ENCODE measurements at places on chromosomes 2 and 18. TPM values are rescaled to one million over a fixed set of nuclear protein-coding genes. Genes with fewer than 3 reads are reported as not detected.

MARCO gene
- total RNA-seq = not detected

KLHL14 gene
- 0.43 TPM for total RNA-seq

GRCh38 chr2:55490554-55490953 lies 29.0 kb upstream of the CFAP36 start:
- peak; percentile 65 for DNase-seq
- H3K36me3 ChIP-seq = no peaks in the 10 kb centered on the region
- H3K27ac ChIP-seq = no peak overlapping the region

DNA sequence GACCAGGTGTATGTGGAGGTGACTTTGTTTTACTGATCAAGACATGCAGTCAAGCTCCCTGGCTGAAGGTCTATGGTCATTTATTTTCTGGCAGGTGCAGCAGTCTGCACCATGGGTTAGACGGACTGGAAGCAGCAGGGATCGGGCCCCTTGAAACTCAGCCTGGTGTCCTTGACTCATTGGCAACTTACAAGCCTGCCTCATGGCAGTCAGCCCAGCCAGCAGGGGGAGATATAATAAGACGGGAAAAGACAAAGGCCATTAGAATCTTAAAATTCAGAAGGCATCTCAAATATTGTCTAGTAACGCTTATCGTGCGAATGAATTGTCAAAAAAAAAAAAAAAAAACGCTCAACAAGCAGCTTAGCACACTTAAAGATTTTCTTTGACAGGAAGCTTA lies 308.2 kb downstream of the EN1 start:
- DNase-seq = peak; percentile 25
- H3K4me3 ChIP-seq = no peak overlapping the region
- no peaks in the 10 kb centered on the region for H3K4me1 ChIP-seq
- no peaks in the 10 kb centered on the region for H3K36me3 ChIP-seq
- H3K27me3 ChIP-seq = peaks cover 5% of the 10 kb centered on the region

- no peak for DNase-seq
- H3K27ac ChIP-seq = no peak overlapping the region
- H3K27me3 ChIP-seq = no peaks in the 10 kb centered on the region
- H3K4me1 ChIP-seq = peaks cover 49% of the 10 kb centered on the region
- peaks cover 26% of the 10 kb centered on the region for H3K36me3 ChIP-seq
Observed at GRCh38 chr2:217853301-217853881, 149.4 kb downstream of the TNS1 start.

DNA sequence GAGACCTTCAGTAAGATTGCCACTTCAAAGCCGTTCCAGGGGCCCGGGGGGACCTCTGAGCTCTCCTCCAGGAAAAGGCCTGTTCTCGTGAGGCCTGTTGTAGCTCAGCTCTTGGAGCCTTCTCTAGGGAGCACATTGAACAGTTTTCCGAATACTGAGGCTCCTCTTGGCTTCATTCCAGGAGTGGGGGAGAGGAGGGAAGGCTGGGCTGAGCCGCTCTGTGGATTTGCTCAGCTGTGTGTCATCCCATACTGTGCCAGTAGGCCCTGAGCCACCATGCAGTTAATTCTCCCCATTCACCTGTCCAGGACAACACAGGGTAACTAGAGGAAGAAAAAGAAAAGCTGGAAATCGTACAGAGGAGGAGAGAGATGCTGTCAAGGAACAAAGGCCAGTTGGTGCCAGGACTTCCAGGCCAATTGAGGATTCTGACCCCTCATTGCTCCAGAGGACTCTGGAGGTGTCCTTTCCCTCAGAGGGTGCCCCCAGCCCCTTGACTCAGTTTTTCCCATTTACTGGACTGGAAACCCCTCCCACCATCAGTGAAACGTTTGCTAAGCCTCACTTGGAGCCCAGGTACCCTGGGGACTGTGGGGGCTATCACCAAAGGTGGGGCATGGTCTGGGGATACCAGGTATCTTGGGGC lies 41.4 kb downstream of the HS1BP3 start:
- peaks cover 38% of the 10 kb centered on the region for H3K4me1 ChIP-seq
- no peaks in the 10 kb centered on the region for H3K27me3 ChIP-seq
- no peak overlapping the region for H3K27ac ChIP-seq
- H3K36me3 ChIP-seq = no peaks in the 10 kb centered on the region
- no peak overlapping the region for H3K4me3 ChIP-seq

DNA sequence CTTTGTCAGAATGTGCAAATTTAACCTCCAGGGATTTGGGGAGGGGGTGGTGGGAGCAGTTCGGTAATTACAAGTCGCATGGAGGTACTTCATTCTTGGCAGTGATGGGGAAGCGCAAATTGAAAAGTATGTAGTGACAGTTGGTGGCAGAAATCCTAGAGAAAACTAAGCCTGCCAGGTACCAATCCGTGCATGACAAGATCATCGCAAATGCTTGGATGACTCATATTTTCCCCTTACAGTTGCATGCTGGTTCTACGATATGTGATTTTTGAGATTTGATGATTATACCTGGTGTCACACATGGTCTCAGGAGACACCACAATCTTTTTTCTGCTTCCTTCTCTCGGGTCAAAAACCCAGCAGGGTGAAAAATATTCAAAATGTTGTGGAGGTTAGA lies 479.7 kb upstream of the ID2 start:
- H3K36me3 ChIP-seq = no peaks in the 10 kb centered on the region
- no peak overlapping the region for H3K4me3 ChIP-seq
- no peak for DNase-seq

ACTR3 gene
- 495 TPM for total RNA-seq

DNA sequence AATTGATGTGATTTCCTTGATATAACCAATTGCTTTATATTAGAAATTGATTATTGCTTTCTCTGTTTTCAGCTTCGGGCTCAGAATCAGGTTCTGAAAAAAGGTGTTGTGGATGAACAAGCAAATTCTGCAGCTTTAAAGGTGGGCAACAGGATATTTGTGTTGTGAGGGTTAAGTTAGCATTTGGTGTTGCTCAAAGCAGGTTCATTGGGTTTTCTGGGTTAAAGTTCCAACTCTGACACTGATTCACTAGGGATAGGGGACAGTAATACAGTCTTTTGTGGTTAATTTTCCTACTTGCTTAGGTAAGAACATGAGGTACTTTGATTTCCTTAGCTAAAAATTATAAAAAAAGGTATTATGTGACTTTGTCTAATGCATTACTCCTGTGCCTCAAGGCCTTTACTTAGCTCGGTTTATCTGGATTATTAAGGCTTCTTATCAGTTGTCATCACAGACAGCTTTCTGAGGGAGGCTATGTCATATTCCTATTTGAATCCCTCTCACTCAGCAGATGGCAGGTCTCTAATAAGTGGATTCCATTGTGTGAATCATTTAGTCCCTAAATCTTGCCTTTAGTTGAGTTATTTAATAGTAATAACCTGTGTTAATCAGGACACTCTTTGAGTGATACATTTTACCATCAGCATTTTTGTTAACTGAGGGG lies 78.9 kb upstream of the STON1 start:
- H3K27ac ChIP-seq = no peak overlapping the region
- peaks cover 10% of the 10 kb centered on the region for H3K36me3 ChIP-seq
- no peaks in the 10 kb centered on the region for H3K27me3 ChIP-seq
- H3K4me3 ChIP-seq = no peak overlapping the region
- no peaks in the 10 kb centered on the region for H3K4me1 ChIP-seq
- DNase-seq = no peak

- H3K27ac ChIP-seq = no peak overlapping the region
- DNase-seq = no peak
- no peaks in the 10 kb centered on the region for H3K36me3 ChIP-seq
Observed at GRCh38 chr2:177589186-177589585, 196.6 kb downstream of the AGPS start.

TMEFF2 gene
- total RNA-seq = 0.41 TPM

DNA sequence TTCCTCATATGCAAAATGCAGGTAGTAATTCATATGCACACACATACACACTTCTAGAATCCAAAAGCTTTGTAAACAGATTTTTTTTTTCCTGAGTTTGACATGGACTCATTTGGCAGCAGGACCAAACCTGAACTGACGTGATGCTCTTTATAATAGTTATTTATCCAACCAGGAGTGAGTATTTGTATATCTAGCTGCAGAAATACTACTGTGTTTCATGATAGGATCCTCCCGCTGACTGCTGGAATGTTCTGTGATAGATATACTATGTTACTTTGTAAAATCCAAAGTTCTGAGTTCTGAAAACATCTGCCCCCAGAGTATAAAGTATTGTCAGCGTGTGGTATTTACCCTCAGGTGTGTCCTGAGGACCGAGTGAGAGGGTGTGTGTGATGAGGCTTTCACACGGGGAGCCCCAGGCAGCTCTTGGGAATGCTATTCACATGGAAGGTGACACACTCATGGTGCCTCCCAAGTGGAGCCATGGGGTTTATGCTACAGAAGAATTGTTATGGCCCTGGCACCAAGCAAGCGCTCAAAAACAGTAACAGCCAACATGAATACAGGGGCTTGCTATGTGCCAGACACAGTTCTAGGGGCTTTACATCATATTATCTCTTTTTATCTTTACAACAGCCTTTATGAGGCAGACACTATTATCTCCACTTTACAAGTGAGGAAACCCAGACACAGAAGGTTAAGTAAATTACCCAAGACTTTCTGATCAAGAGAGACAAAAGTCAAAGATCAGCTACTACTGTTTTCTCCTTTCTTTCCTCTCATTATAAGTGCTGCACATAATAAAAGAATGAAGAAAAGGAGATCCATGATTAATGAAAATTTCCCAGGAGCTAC lies 16.7 kb upstream of the TXNDC2 start:
- DNase-seq = no peak
- peak overlapping the region; percentile 32 for H3K27ac ChIP-seq
- peaks cover 24% of the 10 kb centered on the region for H3K4me1 ChIP-seq

SMYD1 gene
- total RNA-seq = not detected

GRCh38 chr2:38572167-38572566 lies 30.6 kb downstream of the HNRNPLL start:
- H3K27me3 ChIP-seq = no peaks in the 10 kb centered on the region
- H3K36me3 ChIP-seq = peaks cover 43% of the 10 kb centered on the region
- H3K4me3 ChIP-seq = no peak overlapping the region
- DNase-seq = peak; percentile 82

GRCh38 chr2:230329946-230330605 lies 3.1 kb downstream of the SP140L start:
- peaks cover 13% of the 10 kb centered on the region for H3K4me1 ChIP-seq
- H3K4me3 ChIP-seq = no peak overlapping the region
- H3K36me3 ChIP-seq = no peaks in the 10 kb centered on the region
- no peaks in the 10 kb centered on the region for H3K27me3 ChIP-seq
- no peak overlapping the region for H3K27ac ChIP-seq
- no peak for DNase-seq

DNA sequence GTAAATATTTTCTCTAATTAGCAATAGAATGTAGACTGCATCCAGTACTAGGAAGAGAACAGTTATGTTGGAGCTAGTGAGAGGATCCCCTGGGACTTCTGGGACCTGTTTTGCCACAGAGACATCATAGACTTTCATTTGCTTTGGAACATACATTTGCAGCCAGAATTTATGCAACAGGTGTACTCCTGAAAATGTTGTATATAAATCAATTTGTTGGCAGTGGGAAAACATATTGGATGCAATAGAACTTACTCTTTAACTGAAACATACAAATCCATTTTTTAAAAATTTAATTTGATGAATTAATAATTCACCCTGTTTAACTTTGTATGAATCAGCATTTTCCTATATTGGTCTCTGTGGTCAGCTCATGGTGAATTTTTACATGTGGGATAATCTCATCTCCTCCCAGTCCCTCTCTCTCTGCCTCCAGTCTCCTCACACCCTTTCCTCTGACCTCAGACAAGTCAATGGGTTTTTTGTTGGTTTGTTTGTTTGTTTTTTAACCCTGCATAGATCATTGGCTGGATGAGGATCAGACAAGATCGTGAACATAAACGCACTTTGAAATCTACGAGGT lies 263.0 kb downstream of the LPIN1 start:
- no peak overlapping the region for H3K27ac ChIP-seq
- DNase-seq = no peak
- no peak overlapping the region for H3K4me3 ChIP-seq
- no peaks in the 10 kb centered on the region for H3K27me3 ChIP-seq
- H3K4me1 ChIP-seq = peaks cover 14% of the 10 kb centered on the region

CACNB4 gene
- total RNA-seq = 2.9 TPM

DNA sequence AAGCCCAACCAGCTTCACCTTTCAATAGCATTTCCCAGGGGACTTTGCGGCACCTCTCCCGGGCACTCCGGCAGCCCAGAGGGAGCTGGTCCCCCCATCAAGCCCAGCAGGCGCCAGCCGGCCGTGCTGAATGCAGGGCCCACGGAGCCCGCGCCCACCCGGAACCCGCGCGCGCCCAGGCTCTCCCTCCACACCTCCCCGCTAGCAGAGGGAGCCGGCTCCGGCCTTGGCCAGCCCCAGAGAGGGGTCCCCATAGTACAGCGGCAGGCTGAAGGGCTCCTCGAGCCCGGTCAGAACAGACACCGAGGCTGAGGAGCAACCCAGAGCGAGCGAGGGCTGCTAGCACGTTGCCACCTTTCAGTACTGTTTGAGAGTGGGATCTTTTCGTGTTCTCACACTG lies 300.8 kb downstream of the DSEL start:
- no peak for DNase-seq
- no peaks in the 10 kb centered on the region for H3K36me3 ChIP-seq
- no peaks in the 10 kb centered on the region for H3K4me1 ChIP-seq
- H3K27me3 ChIP-seq = no peaks in the 10 kb centered on the region
- no peak overlapping the region for H3K27ac ChIP-seq

DNA sequence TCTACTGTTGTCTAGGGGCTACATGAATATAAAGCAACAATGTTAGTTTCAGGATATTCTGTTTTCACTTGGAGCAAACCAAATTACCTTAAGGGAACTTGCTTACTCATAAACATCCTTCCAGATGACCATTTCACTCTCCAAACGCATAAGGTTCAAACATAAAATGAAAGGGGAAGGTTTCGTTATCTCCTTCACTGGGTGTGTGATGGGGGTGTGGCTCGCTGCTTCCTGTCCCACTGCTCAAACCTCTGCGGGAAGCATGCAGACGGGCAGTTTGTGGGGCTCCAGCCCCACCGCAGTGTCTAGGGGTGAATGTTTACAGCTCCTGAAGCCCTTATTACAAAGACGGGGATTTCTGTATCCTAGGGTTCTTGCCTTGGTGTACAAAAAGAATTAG lies 1310.9 kb upstream of the TMEFF2 start:
- no peak for DNase-seq
- no peak overlapping the region for H3K27ac ChIP-seq
- no peaks in the 10 kb centered on the region for H3K27me3 ChIP-seq
- H3K4me1 ChIP-seq = no peaks in the 10 kb centered on the region
- H3K4me3 ChIP-seq = no peak overlapping the region
- no peaks in the 10 kb centered on the region for H3K36me3 ChIP-seq

- peak overlapping the region; percentile 5 for H3K27ac ChIP-seq
- no peak for DNase-seq
- no peak overlapping the region for H3K4me3 ChIP-seq
Observed at GRCh38 chr18:58990720-58991119, 126.0 kb downstream of the ZNF532 start.

COLEC12 gene
- 11.6 TPM for total RNA-seq

Data from astrocyte (in vitro differentiated cells and primary cell).